CD4-positive, alpha-beta memory T cell (primary cell): ENCODE measurements at places on chromosomes 11 and 22.

DNA sequence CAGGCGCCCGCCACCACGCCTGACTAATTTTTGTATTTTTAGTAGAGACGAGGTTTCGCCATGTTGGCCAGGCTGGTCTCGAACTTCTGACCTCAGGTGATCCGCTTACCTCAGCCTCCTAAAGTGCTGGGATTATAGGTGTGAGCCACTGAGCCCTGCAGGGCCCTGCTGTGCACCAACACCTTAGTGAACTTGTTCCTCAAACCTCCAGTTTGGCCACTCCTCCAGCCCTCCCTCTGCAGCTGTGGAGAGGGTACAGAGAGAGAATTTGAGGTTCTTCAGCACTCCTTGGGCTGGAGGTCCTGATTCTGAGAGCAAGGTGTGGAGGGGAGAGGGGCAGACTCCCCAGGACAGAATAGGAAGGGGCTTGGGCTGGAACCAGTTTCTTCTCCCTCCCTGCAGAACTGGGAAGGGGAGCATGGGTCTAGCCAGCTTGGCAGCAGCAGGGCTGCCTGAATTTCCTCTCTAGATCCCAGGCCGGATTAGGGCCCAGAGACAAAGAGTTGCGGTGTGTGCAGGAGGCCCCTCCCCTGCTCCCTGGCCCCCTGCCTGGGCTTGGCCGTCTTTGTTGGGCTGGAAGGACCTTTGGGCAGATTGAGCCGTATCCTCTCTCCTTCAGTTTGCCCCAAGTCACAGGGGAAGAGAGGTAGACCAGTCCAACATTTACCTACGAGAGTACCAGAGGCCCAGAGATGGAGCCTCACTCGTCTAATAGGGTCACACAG is 2.3 kb upstream of the PEX16 start:
- DNase-seq, result no peak

DNA sequence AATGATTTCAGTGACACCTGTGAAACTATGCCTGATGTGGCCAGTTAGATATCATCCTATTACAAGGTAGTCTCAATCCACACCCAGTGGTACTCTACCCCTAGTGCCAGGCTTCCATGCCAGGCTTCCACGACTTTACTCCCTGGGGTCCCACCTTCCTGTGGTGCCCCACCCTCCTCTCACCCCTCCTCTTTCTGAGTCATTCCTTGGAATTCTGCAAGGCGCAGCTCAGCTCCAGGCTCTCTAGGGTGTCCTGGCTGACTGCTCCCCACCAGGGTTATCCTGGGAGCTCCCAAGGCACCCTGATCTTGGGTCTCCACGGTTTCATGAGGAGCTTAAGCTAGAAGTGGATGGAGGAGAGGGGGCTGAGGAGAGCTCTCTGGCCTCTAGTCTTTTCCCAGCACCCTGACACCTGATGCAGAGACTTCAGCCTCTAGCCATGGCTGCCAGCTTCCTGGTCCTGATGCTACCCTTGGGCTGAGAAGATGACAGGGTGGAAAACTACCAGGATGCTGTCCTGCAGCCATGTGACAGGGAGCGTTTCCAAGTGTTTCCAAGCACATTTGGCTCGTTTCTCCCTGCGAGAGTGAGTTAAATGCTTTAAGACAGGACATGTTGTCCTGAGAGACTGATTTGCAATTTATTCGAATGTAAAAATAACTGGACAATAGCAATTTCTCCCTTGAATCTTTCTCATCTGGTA is 1461.2 kb downstream of the TBC1D22A start:
- no peak for DNase-seq

- no peak for DNase-seq
Observed at GRCh38 chr22:43128116-43128515, 15.1 kb downstream of the MCAT start.

GRCh38 chr11:113242767-113243397 is 71.5 kb upstream of the TTC12 start:
- DNase-seq, result peak; percentile 41

- DNase-seq, result no peak
Observed at GRCh38 chr11:36438126-36438525, 71.9 kb downstream of the TRAF6 start.

DNA sequence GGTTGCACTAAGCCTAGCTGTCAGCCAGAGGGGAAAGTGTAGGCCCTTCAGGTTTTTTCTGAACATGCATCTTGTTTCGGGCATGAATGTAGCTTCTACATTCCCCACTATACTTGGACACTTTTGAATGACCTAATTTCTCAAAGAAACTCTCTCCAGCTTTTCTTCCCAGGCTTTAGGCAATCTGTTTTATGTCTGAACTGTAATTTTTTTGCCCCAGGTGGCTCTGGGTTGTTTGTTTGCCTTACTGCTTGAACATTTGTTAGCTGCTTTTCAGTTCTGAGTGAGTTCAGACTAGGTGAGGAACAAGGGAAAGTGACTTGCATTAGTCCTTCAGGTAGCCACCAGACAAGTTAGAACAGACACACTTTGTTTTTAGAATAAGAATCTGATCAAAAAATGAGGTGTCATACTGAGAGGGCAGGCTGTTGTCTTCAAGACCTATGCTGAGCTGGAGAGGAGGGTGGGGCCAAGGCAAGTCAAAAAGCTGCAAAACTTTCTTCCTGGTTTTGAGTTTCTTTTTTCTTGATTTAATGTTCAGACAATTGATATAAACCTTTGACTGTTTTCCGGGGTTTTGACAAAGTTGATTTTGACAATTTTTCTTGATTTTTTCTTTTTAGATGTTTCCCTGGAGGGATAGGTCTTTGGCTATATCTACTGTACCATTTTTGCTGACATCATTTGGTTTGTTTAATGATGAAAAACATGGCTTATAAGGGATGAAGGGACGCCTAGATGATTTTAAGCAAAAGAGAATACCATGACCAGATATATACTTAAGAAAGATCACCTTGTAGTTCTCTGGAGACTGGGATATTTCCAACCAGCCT is 182.8 kb downstream of the WNT11 start:
- DNase-seq, result no peak

GRCh38 chr11:123139206-123139605 is 55.8 kb downstream of the CLMP start:
- DNase-seq, result no peak

DNA sequence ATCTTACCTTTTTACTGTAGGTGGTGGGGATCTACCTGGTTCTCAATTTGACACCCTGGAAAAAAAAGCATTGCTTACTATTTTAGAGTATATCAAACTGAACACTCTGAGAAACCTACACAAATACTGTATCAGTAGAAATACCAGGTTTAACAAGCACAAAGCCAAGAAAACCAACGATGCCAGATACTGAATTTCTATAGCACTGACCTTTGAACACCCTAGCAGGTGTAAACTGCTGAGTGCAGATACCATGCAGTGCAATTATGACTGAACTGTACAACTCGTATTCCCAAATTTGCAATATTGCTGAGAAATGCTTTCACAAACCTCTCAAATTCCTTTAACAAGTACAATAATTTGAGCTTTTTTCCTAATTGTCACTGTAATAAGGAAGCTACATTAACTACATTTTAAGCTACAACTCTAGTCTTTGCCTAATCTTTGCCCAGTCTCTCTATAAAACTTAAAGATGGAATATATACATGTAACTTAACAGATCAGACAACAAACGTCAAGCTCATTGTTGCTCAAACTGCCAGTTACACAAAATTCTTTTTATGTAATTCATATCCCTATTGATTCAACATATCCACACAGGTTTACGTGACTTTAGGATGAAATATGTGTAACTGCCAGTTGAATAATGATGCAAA is 8.9 kb downstream of the TAF1D start:
- no peak for DNase-seq

DNA sequence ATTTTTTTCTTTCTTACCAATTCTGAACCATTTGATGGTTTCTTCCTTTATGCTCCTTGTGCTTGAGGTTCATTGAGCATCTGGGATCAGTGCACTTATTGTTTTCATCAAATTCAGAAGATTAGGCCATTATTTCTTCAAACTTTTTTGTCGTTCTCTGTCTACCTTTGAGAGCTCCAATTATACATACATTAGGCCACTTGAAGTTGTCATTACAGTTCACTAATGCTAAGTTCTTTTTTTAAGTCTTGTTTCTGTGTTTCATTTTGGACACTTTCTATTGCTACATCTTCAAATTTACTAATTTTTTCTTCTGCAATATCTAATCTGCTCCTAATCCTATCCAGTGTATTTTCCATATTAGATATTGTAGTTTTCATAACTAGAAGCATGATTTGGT is 40.8 kb downstream of the CDPF1 start:
- no peak for DNase-seq

DNA sequence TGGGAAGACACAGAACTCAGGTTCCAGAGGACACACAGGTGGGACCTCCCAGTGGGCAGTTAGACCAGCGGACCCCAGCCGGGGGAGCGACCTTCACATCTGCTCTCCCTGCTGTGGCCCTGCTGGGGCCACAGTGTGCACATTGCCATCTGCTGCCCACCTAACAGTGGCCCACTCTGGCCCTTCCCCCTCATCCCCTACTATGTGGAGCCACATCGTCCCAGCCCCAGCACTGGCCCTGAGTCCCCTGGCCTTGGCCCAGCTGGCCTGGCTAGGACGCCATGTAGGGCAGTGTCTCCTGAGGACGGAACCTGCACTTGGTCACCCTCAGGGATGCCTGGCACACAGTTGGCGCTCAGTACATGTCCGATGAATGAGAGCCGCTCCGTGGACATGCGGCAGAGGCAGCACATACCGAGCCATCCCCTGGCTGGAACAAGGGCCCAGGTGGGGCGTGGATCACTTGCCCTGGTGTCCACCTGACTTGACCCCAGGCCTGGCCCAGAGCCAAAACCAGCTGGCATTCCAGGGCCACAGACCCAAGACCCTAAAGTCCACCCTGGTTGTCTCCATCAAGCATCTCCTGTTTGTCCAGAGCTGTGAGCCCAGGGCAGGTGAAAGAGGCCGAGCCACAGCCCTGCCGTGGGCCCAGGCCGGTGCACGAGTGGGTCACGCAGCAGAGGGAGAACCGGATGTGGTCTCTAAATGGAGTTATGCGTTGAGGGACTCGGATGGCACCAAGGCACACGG is 93.1 kb upstream of the FGF3 start:
- DNase-seq, result no peak

DNA sequence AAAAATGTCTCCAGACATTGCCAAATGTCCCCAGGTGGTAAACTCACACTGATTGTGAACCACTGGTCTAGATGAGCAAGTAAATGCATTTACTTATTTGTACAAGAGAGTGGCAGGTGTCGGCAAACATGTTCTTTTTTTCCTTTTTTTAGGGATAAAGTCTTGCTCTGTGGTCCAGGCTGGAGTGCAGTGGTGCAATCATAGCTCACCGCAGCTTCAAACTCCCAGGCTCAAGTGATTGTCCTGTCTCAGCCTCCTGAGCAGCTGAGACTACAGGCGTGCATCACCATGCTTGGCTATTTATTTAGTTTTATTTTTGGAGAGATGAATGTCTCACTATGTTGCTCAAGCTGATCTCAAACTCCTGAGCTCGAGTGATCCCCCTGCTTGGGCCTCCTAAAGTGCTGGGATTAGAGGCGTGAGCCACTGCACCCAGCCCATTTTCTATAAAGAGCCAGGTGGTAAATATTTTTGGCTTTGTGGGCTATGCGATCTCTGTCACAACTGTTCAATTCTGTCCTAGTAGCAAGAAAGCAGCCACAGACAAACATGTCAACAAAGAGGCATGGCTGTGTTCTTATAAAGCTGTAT is 1.4 kb downstream of the VPREB1 start:
- DNase-seq, result no peak

DNA sequence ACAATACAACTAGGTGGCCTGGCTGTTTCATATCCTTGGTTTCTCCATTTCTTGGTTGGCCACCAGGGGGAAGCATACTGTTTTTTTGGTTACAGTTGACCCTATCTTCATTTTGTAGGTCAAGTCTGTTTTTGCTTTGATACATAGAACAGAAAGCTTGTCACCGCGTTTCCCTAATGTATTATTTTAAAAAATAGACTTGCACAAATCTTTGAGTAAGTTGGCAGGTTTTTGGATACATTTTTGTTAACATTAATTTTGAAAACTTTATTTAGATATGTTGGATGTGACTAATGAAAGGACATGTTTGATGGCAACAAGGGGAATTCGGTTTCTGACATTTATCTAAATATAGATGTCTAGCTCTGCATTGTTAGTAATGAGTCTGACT is 3.0 kb downstream of the NCR3LG1 start:
- DNase-seq, result peak; percentile 71

DNA sequence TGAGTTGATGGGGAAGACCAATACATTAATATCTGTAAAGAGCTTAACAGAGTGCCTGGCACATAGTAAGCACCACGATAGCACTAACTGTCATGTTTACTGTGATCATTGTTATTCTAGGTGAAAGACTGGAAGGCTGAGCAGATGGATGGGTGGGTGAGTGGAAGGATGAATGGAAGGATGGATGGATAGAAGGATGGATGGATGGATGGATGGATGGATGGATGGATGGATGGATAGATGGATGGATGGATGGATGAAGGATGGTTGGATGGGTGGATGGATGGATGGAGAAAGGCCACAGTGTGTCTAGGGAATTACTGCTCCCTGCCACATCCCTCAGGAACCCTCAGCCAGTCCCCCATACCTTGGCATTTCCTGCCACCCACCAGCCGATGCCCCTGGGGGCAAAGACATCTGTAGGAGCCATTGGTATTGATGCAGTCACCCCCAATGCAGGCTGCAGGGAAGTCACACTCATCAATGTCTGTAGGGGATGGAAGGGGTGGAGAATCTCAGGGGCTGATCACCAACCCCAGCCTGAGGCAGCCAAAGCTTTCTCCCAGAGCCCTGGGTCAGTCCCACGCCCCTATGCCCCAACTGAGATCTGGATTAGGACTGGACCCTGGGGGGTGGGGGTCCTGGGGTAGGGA is 15.3 kb downstream of the LTBP3 start:
- no peak for DNase-seq

DNA sequence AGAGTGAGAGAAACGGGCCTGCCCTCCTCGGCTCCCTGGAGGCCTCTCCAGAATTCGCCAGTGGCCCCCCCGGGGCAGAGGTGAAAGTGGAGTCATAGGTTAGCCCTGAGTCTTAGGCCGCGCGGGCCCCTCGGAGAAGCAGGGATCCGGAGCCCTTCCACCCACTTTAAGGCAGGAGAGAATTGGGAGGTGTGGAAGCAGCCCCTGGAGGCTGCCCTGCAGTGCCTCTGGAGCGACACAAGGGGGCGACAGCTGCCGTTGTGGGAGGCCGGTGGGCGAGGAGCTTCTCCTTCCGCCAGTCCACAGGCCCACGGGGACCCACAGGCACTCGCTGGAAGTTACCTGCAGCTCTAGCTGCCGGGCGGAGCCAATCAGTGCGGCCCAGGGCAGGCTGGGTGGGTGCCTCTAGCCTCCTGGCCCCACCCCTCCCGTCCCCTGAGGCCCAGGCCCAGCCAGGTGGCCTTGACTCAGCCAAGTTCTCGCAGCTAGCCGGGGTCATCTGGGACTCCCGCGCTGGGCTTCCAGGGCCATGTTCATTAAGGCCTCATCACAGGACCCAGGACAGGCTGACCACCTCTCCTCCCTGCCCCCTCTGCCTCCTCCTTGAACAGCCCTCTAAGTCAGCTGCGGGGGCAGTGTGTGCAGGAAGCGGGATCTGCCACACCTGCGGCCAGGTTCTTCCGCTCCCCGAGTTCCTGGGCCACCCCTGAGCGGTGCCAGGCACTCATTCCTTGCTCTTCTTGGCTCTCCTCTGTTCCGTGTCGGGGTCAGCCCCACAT is 5.0 kb downstream of the DGKZ start:
- peak; percentile 79 for DNase-seq

- DNase-seq, result no peak
Observed at GRCh38 chr11:94134651-94135512, 6.2 kb downstream of the PANX1 start.
